ENCODE measurements at places on chromosomes 16 and 17. TPM values are rescaled to one million over a fixed set of nuclear protein-coding genes. Genes with fewer than 3 reads are reported as not detected.

The ENPP7 gene
- total RNA-seq, result not detected

The KRT33B gene
- not detected for total RNA-seq

The ST6GALNAC2 gene
- total RNA-seq, result 5.7 TPM

The ZNF286A gene
- total RNA-seq, result 27.7 TPM

The AOC2 gene
- total RNA-seq, result 0.40 TPM

The PRAC1 gene
- total RNA-seq, result not detected
